ENCODE measurements at places on chromosomes 12 and 14. TPM values are rescaled to one million over a fixed set of nuclear protein-coding genes. Genes with fewer than 3 reads are reported as not detected.
A peak's percentile ranks its signal among the peaks of the same experiment; 100 is the strongest.

IGF1 gene
- total RNA-seq: 100 TPM

IL31 gene
- not detected for total RNA-seq

NKX2-1 gene
- total RNA-seq: 209 TPM

CBLN3 gene
- 3.4 TPM for total RNA-seq

SART3 gene
- total RNA-seq: 64.2 TPM

FAM186B gene
- 1.6 TPM for total RNA-seq

ACYP1 gene
- total RNA-seq: 36.7 TPM

TAS2R8 gene
- total RNA-seq: 0.49 TPM

SMCO2 gene
- not detected for total RNA-seq

- no peak for DNase-seq
Observed at GRCh38 chr14:94880876-94881275, 111.0 kb upstream of the GSC start.

DNA sequence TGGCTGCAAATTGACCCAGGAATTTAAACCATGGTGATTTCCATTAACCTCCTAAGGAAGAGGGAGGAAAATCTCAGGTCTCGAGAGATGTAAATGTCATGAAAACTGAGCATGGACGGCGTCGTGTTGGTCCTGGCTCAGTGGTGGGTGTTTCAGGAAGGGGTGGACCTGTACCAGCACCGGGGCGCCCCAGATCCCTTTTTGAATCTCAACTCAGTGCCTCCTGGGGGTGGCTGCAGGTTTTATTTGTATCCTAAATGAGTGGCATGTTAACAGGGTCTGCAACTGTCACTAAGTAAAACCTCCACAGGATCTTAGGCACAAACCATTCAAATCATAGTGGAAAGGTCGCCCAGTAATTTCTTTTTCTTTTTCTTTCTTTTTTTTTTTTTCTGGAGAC, 101.3 kb downstream of the ASCL4 start:
- DNase-seq: no peak

GRCh38 chr14:39374851-39375250, 57.4 kb downstream of the FBXO33 start:
- DNase-seq: no peak

DNA sequence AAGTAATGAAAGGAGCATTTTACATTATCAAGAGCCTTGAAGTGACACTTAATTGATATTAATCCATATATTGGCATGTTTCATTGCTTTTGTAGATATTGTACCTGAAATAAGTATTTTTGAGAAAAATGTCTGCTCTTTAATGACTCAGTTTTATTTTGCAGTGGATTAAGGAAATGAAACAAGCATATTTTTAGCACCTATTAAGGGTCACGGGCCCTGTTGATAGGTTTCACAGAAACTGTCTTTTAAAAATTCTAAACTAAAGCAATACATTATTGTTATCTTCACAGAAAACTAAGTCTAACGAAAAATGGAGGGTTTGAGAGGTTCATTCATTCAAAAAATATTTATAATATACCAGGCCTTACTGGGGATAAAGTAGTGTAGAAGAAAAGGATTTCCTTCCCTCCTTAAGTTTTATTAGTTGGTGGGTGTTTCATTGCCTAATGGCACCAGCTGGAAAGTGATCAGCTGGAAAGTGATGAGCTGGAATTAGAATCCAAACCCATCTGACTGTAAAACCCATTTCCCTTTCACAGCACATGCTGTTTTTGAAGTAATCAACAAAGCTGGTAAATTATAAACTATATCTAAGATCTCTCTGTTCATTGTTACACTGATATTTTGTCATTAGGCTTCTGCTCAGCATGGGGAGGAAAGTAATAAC, 54.2 kb downstream of the PTPRQ start:
- no peak for DNase-seq

- DNase-seq: no peak
Observed at GRCh38 chr14:97039717-97040363, 242.7 kb downstream of the VRK1 start.

- DNase-seq: no peak
Observed at GRCh38 chr12:99392091-99392850, 255.3 kb upstream of the GARIN6 start.

GRCh38 chr14:40911141-40911540, 695.5 kb upstream of the LRFN5 start:
- DNase-seq: no peak

- no peak for DNase-seq
Observed at GRCh38 chr12:50518090-50518489, 13.3 kb downstream of the DIP2B start.

- DNase-seq: no peak
Observed at GRCh38 chr12:11960646-11961045, 110.1 kb upstream of the BCL2L14 start.

DNA sequence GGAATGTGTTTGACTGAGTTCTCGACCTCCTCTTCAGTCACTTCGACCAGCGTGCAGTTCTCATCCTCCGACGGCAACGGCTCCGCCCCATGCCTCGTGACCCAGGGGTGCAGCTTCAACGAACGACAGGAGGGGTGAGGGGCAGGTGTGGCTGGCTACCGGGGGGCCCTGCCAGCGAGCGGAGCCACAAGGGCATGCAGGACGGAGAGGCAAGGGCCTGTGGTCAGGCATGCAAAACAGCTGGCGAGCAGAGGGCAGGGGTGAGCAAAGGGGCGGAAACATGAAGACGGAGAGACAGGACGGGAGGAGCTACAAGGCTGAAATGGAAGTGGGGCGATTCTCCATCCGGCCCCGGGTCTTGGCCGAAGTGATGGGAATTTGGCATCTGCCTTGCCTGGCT, 38.7 kb downstream of the P2RX4 start:
- no peak for DNase-seq

- DNase-seq: no peak
Observed at GRCh38 chr12:111443586-111443985, 37.9 kb downstream of the SH2B3 start.

DNA sequence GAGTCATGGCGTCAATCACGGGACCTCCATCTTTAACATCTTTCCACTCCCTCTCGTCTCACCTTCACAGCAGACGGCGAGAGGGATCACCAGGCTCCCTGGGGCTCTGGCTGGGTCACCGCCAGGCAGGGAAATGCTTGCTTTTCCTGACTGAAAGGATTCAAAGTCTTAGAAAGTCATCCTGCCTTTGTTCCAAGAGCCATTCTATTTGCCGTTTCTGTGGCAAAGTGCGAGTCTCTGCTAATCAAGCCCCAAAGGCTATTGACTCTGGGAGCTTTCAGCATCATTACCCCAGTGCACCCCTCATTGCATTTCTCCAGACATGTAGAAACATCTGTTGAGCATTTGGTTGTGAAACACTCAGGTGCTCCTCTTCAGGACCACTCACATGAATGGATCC, 69.6 kb downstream of the GSC start:
- DNase-seq: no peak

DNA sequence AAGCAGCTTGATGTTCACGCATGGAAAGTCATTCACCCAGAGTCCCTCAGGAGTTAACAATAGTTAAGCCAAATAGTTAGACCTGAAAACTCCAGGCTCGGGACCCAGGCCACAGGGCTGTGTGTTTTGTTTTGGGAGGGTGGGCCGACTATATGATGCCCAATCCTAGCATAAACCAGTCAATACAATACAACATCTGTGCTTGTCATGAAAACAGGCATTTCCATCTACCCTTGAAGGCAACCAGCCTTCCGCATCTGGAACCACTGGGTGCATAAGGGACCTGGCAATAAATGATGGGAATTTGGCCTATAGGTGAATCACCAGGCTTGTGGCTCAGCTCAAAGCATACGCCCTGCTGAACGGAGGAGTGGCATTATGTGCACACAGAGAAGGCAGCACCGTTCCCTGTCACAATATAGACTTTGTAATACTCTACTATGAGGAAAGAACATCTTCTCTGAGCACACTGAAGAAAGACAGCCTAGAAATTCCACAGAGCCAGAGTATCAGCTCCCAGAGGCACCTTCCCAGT, 91.0 kb upstream of the FOXN3 start:
- DNase-seq: no peak

DNA sequence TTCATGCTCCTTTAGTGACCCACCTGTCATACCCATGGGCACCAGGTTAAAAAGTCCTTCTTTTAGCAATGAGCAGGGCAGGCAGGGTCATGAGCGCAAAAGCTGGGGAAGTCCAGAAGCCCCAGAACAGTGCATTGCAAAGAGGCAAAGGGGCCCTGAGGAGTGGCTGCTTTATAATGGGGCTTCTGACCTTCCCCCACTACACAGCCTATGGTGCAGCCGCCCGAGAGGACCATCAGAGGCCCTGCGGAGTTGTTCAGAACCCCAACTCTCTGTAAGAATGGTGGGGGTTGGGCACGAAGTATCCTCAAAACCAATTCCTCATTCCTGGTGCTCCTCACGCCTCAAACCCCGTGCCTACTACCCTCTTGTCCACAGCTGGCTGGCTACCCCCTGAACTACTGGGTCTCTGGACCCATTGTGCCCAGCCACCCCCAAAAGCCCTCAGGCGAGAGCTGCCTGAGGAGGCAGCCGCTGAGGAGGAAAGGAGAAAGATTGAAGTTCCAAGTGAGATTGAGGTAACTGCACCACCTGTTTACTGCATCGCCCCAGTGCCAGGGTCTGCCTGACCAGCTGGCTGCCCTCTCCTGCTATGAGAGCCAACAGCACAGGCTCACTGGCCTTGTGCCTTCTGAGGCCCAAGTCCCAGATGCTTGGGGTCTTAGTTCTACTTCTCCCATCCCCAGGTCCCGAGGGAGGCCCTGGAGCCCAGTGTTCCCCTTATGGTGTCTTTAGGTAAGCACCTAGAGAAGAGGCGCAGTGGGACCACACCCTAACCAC, 6.7 kb downstream of the REC8 start:
- no peak for DNase-seq

- DNase-seq: no peak
Observed at GRCh38 chr14:59166258-59166657, 22.2 kb upstream of the DAAM1 start.

- DNase-seq: no peak
Observed at GRCh38 chr12:124622764-124623163, 55.4 kb upstream of the NCOR2 start.

GRCh38 chr12:98725476-98726247, 80.6 kb downstream of the APAF1 start:
- DNase-seq: peak; percentile 37

GRCh38 chr12:59940631-59941342, 345.0 kb downstream of the SLC16A7 start:
- no peak for DNase-seq

GRCh38 chr14:82636426-82636825, 1102.8 kb upstream of the SEL1L start:
- no peak for DNase-seq

DNA sequence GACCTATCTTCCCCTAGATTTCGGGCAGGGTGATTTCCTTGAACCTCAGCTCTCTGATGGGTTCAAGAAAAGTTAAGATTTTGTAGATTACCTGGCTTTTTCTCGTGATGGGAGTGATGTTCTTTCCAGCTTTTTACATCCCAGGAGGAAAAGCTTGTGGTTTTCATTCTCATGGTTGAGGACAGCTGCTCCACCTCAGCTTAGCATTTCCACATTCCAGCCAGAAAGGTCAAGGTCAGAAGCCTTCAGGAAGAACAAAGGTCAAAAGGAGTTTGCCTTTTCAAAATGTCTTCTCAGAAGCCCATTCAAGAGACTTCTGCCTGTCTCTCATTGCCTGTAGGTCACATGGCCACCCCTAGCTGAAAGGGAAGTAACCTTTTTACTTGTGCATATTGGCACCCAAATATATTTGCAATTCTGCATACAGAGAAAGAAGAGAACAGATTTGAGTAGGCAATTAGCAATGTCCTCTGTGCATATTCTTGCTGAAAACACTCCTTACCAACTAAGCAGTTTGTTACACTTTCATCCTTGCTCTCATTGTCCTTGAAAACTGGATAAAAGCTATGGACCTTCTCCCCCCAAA, 6.6 kb upstream of the ADGRD1 start:
- DNase-seq: no peak

Measured in thyroid gland (tissue), 4 donors.